Amygdala (tissue), 56 donors: ENCODE measurements at places on chromosomes 7 and 10.
A peak's percentile ranks its signal among the peaks of the same experiment; 100 is the strongest.

DNA sequence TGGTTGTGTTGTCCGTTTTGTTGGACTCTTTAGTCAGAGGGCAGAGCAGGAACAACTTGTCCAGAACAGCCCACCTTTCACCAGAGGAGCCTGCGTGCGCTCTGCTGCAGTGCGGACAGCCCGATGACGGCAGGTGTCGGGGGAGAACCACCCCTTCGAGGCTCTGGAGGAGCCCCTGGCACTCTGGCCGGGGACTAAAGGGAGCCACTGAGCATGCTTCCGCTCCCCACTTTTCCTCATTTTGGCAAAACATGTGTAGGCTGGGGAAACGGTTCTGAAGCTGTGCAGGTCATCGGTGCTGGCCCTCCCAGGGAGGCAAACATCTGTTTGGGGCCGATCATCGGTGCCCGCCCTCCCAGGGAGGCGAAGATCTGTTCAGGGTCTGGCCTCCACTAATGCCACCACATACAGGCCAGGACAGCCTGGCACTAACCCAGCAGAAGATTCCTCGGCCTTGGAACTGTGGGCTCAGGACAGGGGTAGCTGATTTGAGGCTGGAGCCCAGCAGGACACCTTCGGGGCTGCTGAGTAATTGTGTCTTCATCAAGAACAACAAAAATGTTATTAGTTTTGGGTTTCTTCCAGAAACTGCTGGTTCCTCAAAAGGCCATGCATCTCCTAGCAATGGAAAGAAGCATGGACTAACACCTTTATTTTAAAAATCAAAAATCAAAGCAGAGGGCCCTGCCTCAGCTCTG, 124.4 kb upstream of the TCERG1L start:
- DNase-seq, result no peak

GRCh38 chr7:24284699-24285506, 913 bp downstream of the NPY start:
- no peak for DNase-seq

GRCh38 chr7:151178831-151179230, 8.2 kb downstream of the ASB10 start:
- DNase-seq, result no peak

DNA sequence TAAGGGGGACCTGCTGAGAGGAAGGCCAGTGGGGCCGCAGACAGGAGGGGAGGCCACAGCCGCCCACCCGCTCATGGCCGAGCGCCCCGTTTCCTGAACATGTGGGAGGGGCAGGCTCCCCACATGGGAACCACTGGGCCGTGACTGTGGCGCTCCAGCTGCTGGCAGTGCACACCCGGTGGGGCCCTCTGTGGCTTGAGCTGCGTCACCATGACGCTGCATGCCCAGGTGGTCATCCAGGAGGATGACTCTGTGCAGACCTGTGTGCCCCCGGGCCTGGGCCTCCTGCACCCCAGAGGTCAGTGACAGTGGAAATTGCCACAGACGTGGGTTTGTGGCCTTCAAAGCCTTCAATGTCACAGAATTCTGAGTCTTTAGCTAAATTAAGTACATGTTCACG, 85.1 kb downstream of the MGMT start:
- DNase-seq, result no peak

DNA sequence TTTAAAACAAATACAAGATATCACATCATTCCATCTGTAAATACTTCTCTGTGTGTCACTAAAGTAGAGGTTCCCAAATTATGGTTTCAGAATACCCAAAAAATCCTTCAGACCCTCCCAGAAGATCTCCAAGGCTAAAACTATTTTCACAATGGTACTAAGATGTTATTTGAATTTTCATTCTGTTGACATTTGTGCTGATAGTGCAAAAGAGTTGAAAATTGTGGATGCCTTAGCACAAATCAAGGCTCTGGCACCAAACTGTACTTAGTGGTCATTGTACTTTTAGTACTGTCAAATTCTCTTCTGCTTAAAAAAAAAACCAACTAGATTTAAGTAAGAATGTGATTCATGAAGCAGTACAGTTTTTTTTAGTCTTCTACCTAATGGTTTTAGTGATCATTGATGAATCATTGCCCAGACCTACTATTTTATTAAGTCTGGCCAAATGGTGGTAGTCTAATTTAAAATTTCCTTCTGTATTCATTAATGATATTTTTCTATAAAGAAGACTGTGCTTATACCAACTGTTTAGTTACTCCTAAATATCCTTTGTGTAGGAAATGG, 50.5 kb downstream of the TPST1 start:
- no peak for DNase-seq

DNA sequence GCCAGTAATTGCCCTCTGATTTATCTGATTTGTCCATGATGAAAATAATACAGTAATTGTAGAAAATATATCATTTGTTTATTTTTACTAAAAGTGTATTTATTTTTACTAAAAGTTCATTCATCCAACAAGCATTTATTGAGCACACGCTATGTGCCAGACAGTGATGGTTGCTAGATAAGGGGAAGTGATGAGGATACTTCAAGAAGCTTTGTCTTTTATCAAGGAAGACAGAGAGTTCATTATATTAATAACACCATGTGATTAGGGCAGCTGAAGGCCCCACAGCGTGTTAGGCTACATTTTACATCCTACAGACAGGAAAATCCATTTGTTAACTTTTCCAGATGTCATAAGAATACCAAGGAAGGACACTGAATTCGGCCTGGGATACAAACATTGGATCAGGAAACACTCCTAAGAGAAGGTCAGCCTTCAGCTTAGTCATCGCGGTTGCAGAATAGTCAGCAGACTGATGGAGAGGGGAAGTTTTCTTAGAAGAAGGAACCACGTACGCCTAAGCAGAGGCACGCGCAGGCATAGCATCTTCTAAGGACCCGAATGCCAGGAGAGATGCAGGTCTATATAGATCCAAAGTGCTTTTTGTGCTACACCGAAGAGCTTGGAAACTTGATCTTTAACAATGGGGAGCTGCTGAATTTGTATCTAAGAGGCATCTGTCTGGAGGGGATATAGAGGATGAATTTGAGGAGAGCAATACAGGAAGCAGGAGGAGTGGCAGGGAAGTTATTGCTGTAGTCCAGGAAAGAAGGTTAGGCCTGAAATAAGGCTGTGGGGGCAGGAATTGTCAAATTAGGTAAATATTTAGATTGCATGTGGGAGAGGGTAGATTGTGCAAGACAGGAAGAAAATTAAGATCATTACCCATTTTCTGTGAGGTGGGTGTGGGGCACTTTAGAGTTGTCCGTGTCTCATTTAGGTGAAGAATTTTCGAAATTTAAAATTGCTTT, 85.7 kb downstream of the LRGUK start:
- DNase-seq, result no peak

- no peak for DNase-seq
Measured at GRCh38 chr7:148474481-148475025, 116.0 kb upstream of the C7orf33 start.

DNA sequence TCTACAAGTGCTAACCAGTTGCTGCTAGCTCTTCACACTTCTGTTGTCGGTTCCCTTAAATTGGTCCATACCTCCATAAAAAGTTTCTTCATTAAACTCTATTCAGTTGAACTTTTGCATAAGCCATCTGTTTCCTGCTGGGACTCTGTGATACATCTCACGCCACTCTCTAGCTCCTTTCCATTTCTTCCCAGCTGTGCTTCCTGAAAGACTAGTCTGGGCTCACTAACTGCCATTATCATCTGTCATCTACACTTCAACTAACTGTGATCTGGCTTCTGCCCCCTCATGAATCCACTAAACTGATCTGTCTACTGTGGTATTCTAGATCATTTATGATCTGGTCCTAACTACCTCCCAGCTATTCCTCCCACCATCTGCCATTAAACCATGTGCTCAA, 78.3 kb downstream of the ELAPOR2 start:
- DNase-seq, result no peak

GRCh38 chr10:22491931-22492615, 146.8 kb downstream of the SPAG6 start:
- DNase-seq, result no peak

DNA sequence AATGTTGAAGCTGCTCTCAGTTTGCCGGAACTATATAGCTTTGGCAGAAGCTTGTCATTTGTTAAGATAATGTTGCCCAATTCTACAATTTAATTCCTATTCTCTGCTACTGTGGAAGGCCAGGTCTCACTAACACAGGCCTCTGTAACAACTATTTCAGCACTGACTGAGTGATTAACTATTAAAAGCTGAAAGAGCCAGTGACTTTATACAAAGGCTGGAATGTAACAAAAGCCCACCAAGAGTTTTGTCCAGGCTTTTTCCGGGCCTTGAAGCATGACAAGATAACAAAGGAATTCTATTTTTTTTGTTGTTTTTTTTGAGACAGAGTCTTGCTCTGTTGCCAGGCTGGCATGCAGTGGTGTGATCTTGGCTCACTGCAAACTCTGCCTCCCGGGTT, 795.6 kb downstream of the PHTF2 start:
- DNase-seq, result no peak

GRCh38 chr7:132145063-132145462, 431.2 kb downstream of the PLXNA4 start:
- DNase-seq, result no peak

GRCh38 chr10:21523557-21524008, 1.9 kb downstream of the SKIDA1 start:
- no peak for DNase-seq

DNA sequence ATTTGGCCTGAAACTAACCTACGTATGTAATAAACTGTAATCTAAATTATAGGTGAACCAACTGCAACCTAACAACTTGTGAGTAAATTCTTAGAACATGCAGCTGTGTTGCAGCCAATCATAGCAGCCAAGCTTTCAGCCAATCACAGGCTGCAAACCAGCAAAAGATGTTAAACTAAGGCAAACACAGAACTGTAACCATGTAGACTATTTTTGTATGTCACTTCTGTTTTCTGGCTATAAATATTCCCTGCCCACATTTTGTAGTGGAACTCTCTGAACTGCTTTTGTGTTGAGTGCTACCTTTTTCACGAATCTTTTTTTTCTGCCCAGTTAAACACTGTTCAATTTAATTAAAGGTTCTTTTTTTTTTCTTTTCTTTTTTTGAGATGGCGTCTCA, 28.2 kb upstream of the ZPBP start:
- DNase-seq, result no peak

DNA sequence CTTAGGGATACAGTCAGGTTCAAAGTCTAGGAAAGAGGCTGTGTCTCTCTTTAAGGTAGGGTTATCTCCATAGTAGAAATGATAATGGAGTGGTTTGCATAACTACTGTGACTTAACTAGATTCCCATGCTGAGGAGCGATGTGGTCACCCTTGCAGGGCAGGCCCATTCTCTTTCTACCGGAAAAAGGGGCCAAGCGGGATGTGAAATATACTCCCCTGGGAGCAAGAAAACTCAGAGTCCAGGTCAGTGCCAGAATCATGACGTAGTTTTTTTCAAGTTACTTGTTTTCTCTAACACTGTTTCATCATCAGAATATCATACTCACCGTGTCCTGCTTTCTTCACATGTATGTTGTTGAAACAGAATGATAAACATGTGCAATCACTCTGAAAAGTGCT, 649.0 kb upstream of the ANKRD30A start:
- DNase-seq, result no peak

DNA sequence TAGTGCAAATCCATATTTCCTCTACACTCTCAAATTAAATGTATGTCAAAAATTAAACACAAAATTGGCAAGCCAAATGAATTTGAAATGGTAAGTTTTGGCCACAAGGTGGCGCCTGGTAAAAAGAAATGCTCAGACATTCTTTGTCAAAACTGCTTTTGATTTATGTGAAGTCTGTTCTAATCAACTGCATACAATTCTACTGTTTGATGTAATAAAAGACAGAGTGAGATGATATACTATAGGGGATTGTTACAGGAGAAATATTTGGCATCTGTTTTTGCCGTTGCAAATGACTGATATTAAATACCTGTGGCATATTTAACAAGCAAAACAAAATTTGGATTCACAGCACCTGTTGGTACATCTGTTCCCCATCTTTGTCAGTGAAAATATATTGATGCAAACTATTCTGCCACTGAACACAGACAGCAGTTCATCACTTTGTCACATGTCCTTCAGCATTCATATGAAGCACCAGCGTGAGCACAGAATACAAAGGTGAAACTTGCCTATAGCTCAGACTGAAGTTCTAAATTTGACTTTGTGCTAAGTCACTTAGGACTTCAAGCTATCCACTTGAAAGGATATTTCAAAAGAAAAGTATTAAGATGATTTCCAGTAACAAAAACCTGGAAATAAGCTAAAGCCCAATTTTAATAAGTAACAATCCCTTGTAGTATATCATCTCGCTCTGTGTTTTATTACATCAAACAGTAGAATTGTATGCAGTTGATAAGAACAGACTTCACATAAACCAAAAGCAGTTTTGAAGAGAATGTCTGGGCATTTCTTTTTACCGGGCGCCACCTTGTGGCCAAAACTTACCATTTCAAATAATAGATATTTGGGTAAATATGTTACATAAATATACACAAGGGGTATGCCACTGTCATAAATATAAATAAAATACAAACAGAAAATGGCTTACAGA, 10.2 kb upstream of the CH25H start:
- peak; percentile 23 for DNase-seq

DNA sequence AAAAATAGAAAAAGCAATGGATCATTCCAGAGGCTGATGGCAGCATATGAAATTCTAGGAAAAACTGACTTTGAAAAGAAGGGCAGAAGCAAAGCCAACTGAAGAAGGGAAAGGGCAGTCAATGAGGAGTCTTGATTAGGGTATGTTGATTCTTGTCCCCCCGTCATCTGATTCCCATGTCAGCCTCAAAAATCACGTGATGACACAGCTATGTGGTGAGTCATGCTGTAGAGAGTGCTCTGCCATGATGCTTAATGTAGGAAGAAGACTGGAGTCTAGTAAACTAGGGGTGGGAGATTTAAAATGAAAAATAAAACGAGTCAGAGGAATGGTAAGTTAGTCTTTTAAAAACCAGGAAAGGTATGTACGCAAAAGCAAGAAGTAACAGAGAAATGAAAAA, 3.9 kb upstream of the POU6F2 start:
- no peak for DNase-seq

GRCh38 chr7:47504551-47505311, 77.2 kb downstream of the TNS3 start:
- DNase-seq, result no peak

- no peak for DNase-seq
Measured at GRCh38 chr7:50812841-50813475, 30.3 kb upstream of the GRB10 start.

- DNase-seq, result no peak
Measured at GRCh38 chr10:35942057-35942456, 300.0 kb upstream of the FZD8 start.

GRCh38 chr7:122100021-122100420, 44.0 kb downstream of the AASS start:
- DNase-seq, result no peak
